ENCODE measurements at places on chromosomes 16 and 17.

DNA sequence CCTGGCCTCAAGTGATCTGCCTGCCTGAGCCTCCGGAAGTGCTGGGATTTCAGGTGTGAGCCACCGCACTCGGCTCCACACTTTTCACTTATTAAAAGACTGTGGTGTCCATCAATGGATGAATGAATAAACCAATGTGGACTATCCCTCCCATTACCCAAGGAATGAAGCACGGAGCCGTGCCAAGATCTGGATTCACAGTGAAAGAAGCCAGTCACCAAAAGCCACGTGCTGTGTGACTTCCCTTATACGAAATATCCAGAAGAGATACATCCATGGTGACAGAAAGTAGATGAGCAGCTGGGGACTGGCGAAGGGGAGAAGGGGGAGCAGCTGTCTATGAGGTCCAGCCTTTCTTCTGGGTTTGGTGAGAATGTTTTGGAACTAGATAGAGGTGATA lies 48.2 kb upstream of the STH start:
- no peak for DNase-seq

GRCh38 chr17:4040784-4041183 lies 76.5 kb upstream of the ATP2A3 start:
- no peak for DNase-seq

- DNase-seq = no peak
Observed at GRCh38 chr16:25487888-25488287, 203.9 kb upstream of the HS3ST4 start.

DNA sequence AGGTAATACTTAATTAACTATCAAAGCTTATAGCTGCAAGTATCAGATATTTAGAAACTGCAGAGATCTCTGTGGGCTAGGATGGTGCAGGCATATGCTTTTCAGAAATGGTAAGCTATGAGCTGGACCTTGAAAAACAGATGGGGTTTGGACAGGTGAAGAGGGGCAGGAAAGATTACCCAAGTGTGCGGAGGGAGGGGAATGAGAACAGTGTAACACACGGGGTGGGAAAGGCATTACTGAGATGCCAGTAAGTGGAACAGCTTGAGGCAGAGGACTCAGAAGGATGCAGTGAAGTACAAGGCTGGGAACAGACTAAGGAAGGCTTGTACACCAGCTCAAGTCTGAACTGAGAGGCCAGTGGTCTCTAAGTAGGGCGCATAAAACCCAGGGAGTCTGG lies 22.1 kb upstream of the EVPL start:
- no peak for DNase-seq

GRCh38 chr16:11423315-11424117 lies 78.3 kb downstream of the RMI2 start:
- no peak for DNase-seq

DNA sequence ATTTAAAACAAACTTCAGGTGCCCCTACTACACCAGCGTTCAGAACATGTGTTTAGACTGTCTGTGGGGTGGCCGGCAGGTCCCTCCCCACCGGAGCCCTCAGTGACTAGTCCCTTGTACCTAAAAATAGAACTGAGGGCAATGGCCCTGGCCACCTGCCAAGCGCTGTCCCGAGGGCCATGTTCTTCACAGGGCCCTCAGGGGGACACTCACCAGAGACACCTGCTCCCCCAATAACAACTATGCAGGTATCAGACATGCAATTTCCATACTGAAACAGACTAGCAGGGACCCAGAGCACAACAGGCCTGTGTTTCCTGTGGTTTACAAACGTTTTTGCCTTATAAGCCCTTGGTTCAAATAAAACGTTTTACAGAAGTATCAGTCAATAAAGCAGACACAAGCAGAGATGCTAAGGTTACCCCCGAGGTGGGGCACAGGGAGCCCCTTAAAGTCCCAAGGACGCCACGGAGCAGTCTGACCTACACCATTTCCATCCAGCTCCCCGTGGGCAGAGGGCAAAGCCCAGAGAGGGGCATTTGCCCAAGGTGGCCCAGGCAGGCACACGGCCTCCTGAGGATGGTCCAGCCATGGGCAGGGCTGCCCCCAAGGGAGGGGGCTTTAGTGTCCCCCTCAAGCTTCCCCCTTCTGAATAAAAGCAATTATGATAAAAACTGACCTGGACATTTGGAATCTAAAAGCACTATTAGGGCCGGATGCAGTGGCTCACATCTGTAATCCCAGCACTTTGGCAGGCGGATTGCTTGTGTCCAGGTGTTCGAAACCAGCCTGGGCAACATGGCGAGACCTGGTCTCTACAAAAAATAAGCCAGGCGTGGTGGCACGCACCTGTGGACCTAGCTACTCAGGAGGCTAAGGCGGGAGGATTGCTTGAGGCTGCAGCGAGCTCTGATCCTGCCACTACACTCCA lies 896 bp upstream of the MYLK3 start:
- DNase-seq = no peak

- no peak for DNase-seq
Observed at GRCh38 chr16:47886631-47887415, 269.0 kb downstream of the ABCC12 start.

- DNase-seq = no peak
Observed at GRCh38 chr17:3447625-3448024, 14.0 kb upstream of the OR1E2 start.

- DNase-seq = no peak
Observed at GRCh38 chr16:74649839-74650504, 16.7 kb downstream of the RFWD3 start.

- DNase-seq = no peak
Observed at GRCh38 chr17:63635787-63636186, 13.6 kb downstream of the MAP3K3 start.

GRCh38 chr17:68302066-68302564 lies 10.8 kb downstream of the ARSG start:
- DNase-seq = no peak

- no peak for DNase-seq
Observed at GRCh38 chr17:50855708-50856330, 10.3 kb downstream of the TOB1 start.

DNA sequence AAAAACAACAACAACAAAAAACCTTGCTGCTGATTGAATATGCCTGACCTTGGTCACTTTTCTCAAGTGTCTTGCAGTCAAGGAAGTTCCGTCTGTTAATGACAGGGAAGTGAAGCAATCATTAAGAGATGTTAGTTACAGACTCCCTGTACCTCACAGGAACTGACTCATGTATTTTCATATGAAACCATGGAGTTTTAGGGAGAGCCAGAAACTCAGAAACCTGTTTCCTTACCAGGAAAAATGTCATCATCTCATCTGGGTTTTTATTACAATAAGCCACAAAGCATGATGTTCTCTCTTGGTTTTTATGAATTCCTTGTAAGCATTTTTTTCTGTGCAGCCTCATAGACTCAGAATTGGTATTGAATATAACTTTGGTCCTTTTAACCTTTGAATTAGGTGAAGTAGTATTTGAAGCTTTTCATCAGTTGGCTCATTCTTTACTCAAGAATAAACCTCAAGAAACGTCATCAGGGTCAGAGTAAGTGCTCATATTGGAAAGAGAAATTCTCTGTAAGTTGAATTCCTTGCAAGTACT lies 10.3 kb downstream of the LYRM1 start:
- DNase-seq = no peak

- no peak for DNase-seq
Observed at GRCh38 chr17:45346216-45347015, 29.6 kb upstream of the MAP3K14 start.

GRCh38 chr17:67994817-67995569 lies 1.3 kb downstream of the C17orf58 start:
- DNase-seq = no peak

- no peak for DNase-seq
Observed at GRCh38 chr16:24541233-24541933, 2.0 kb downstream of the RBBP6 start.

DNA sequence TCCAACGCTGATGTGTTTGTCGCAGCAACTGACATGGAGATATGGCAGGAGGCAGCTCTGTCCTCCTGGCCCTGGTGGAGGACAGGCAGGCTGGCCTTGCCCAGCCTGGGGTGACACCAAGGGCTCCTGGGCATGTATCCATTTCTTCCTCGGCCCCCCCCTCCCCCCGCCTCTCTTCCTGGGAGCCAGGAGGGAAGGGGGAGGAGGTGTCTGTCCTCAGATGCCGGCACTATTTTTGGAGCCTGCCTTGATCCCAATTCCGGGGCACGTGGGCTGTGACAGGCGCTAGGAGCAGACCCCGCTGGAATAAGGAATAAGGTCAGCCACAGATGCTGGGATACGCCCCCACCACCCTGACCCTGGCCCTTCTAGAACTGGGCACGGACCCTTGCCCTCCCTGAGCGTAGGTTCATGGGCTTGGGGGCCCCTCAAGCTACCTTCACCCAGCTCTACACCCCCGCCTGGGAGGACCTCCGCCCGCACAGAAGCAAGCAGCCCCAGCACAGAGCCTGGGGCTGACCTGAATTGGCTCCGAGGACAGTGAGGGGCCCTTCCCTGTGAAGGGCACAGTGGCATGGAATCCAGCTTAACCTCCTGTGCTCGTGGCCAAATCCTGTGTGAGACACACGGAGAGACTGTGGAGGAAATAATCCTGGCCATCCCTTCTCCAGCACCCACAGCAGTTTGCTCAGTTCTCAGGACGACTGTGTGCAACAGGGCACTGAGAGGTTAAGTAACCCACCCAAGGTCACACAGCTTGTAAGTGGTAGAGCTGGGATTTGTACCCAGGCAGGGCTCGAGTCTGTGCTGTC lies 24.1 kb downstream of the SEC14L5 start:
- DNase-seq = no peak

- DNase-seq = no peak
Observed at GRCh38 chr16:14109077-14109775, 38.1 kb downstream of the MRTFB start.

DNA sequence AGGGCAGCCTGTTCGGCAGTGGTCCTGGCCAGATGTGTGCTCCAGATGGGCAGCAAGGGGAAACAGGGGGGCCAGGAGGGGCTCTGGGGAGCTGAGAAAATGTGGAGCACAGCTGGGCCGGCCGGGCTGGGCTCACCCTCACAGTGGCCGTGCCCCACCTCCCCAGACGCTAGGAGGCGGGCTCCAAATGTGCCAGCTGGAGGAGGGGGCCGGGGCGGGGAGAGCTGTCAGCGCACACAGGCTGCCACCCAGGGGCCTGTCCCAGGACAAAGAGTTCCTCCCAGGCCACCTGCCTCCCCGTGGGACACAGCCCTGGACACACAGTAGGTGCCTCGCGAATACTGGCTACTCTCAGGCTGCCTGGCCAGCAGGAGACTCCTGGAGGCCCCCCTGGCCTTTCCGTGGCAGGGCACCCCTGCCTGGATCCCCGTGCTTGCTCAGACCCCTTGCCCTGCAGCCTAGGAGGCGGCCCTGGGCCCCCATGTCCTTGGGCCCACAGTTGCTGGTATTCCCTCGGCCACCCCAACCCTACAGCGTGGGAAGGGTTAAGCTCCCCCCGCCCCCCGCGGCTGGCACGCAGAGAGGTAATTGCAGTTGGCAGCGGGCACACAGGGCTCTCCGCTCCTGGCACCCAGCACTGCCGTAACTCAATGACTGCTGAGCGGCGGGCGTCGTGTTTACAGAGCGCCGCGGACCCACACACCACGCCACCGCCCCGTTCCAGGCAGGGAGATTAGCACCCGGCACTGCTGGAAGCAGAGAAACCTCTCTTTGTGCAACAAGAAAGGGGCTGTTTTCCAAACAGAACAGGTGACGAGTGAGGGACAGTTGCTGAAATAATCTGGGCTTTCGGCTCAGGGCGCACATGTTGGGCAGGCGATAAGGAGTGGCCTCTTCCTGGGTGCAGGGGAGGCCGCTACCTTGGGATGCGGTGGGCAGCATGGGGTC lies 32.2 kb downstream of the BAHCC1 start:
- peak; percentile 71 for DNase-seq

GRCh38 chr16:88591577-88592021 lies 21.4 kb downstream of the ZC3H18 start:
- peak; percentile 32 for DNase-seq

GRCh38 chr16:86104537-86105048 lies 205.6 kb downstream of the IRF8 start:
- no peak for DNase-seq

DNA sequence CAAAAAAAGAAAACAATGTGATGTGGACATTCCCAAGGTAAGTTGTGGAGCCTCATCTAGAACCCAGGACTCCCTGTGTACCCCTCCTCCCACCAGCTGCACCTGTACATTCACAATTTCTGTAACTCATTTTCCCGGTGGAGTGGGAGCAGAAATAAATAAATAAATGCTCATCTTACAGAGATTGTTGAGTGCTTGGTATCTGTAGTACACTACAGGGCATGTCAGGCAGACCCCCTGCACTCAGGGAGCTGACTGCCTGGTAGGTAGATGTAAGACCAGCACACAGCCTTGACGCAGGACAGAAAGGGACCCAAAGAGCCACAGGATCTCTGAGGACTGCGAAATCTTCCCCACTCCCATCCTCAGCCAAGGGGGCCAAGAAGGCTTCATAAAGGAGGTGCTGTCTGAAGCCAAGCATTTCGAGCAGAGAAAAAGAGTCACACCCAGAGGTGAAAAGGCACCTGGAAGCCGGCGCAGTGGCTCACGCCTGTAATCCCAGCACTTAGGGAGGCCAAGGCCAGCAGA lies 6.5 kb downstream of the EIF1 start:
- DNase-seq = no peak

DNA sequence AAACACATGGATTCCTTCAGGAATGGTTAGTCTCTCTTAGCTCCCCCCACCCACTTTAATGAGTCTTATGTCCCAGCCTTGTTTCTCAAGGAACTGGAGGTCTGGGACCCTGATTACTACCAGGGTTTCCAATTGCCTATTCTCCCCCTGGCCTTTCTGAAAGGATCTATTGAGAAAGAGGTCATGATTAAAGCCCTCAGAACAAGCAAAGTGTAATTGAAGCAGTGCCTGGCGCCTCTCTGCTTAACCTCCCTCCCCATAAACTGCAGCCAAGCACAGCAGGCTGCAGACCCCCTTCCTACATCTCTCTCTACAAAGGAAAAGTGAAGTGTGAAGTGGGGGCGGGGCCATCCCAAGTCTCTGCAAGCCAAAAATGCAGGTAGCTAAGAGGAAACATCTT lies 159.7 kb upstream of the CDH11 start:
- no peak for DNase-seq

GRCh38 chr16:88838566-88838965 lies 18.2 kb downstream of the GALNS start:
- DNase-seq = no peak

- DNase-seq = no peak
Observed at GRCh38 chr17:49217651-49218413, 7.3 kb downstream of the ABI3 start.

- DNase-seq = no peak
Observed at GRCh38 chr17:48748718-48749566, 20.4 kb upstream of the HOXB13 start.

GRCh38 chr16:85778873-85779272 lies 20.5 kb downstream of the EMC8 start:
- no peak for DNase-seq

GRCh38 chr17:8572764-8573163 lies 57.8 kb downstream of the MYH10 start:
- no peak for DNase-seq

- peak; percentile 45 for DNase-seq
Observed at GRCh38 chr17:78112518-78113471, 15.8 kb downstream of the TMC6 start.

GRCh38 chr17:83125515-83126274 lies 46.3 kb downstream of the METRNL start:
- no peak for DNase-seq

GRCh38 chr16:67814567-67814966 lies 7.9 kb downstream of the TSNAXIP1 start:
- no peak for DNase-seq

- DNase-seq = no peak
Observed at GRCh38 chr17:73291260-73291801, 20.5 kb downstream of the CDC42EP4 start.

Measured in occipital lobe (tissue), 3 donors.